ENCODE measurements at places on chromosomes 1 and 21.
A peak's percentile ranks its signal among the peaks of the same experiment; 100 is the strongest.

GRCh38 chr1:21355956-21356355, 65.7 kb upstream of the ECE1 start:
- DNase-seq, result no peak

GRCh38 chr1:39115271-39116110, 89.0 kb upstream of the MACF1 start:
- no peak for DNase-seq

DNA sequence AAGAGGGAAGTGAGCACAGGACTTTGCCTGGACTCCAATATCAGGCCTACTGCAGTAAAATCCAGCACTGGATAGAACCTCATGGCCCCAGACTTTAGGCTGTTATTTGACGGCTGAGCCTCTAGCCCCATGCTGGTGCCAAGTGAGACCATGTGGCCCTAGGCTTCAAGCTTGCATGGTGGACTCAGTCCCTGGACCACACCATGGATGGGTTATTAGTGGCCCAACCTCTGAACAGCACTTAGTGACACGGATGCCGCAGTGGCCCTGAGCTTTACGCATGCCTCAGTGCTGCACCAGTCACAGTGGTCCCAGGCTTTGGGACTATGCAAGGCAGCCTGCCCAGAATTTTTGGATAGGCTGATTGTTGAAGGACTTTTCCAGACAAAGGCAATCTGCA, 13.0 kb downstream of the IFI44L start:
- DNase-seq, result no peak

DNA sequence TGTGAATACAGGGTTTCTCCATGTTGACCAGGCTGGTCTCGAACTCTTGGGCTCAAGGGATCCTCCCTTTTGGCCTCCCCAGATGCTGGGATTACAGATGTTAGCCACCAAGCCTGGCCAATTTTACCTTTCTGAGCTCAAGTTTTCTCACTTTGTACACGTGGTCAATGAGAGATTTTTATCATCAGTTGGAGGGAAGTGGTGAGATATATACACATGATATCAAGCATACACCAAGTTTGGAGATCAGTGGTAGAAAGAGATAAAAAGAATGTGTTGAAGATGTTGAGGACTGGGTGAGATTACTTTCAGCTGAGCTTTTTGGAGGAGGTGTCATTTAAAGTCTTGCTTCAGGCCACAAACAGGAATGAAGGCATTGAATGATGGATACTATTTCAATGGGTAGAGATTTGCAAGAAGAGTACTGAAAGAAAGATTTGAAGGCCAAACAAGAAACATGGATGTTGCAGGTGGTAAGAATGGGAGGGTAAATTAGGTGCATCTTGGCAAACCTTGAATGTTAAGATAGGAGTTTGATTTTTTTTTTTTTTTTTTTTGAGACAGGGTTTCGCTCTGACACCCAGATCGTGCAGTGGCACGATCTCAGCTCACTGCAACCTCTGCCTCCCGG, 3.0 kb upstream of the SESN2 start:
- DNase-seq, result no peak

- no peak for DNase-seq
Observed at GRCh38 chr1:241947354-241947753, 10.2 kb upstream of the BECN2 start.

DNA sequence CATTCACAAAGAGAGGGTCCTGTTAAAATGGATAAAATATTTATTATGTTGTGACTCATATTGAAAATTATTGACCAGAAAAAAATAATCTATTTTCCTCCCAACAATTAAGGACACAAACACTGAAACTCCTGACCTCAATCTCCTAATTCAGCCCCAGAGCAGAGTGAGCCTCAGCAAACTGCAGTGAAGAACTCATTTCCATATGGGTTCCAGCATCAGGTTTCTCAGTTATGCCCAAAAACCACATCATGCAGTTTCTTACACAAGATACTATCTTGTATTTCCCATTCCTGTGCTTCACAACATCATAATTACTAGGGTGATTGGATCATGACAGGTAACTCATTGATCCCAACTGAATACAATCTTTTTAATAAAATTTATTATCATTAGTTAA, 15.4 kb downstream of the PYHIN1 start:
- DNase-seq, result no peak

GRCh38 chr1:119869995-119870394, 26.3 kb downstream of the ADAM30 start:
- DNase-seq, result no peak

- DNase-seq, result no peak
Observed at GRCh38 chr1:170700842-170701615, 37.1 kb downstream of the PRRX1 start.

GRCh38 chr1:231383159-231383860, 38.8 kb downstream of the EGLN1 start:
- no peak for DNase-seq

- peak; percentile 50 for DNase-seq
Observed at GRCh38 chr1:24418898-24419628, 3.5 kb downstream of the NIPAL3 start.

GRCh38 chr1:7589080-7589735, 181.9 kb upstream of the VAMP3 start:
- DNase-seq, result no peak

DNA sequence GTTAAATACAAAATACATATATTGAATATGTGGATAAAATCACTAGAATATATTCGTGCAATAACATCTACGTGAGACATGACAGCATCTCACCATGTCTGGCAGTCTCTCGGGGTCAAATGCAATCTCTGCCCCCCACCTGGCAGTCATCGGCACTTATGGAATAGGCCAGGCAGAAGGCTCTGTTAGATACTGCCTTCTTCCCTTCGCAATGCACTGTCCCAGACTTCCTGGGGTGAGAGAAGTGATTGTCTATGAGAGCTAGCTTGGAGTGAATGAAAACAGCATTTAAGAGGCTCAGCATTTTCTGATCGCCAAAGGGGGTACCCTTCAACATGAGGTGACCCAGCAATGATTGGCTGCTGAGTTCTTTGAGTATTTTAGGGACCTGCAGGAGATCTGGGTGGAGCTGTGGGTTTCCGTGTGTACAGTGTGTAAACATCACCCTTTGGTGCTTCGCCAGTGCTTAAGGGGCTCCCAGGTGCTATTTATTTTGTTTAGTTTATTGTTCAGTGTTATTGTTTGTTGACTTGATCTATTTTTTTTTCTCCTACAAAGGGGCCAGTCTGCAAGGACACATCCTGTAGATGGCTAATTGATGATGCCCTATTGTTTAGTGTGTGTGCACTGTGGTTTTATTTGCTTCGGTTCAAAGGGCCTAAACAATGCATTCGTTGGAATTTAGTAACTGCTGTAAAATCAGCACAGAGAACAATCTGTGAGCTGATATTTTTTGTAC, 10.2 kb downstream of the ERG start:
- DNase-seq, result peak; percentile 41

- peak; percentile 45 for DNase-seq
Observed at GRCh38 chr1:29835406-29835805, 599.1 kb downstream of the PTPRU start.

- DNase-seq, result no peak
Observed at GRCh38 chr1:6389971-6390370, 3.6 kb downstream of the ACOT7 start.

DNA sequence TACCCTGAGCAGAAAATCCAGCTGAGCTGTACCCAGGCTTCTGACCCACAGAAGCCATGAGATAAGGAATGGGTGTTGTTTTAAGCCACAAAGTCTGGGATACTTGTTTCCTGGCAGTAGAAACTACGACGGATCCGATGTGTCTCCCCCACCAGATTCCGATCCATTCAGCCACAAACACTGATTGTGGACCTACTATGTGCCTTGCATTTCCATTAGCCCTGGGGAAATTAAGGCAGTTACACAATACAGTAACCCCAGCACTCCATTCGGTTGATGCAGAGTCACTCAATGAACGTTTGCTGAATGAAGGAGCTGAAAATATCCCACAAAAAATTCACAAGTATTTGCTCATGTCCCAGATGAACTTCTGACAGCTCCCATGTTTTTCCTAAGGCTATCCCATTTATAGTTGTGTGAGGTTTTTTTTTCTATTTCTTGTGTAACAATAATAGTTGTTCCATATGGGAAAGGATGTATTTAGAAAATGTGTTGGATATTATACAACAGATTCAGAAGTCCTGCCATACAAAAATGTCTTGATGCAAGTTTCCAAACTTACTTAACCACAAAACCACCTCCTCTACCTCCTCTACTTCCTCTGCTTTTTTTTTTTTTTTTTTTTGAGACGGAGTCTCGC, 29.6 kb upstream of the KAZN start:
- DNase-seq, result no peak

DNA sequence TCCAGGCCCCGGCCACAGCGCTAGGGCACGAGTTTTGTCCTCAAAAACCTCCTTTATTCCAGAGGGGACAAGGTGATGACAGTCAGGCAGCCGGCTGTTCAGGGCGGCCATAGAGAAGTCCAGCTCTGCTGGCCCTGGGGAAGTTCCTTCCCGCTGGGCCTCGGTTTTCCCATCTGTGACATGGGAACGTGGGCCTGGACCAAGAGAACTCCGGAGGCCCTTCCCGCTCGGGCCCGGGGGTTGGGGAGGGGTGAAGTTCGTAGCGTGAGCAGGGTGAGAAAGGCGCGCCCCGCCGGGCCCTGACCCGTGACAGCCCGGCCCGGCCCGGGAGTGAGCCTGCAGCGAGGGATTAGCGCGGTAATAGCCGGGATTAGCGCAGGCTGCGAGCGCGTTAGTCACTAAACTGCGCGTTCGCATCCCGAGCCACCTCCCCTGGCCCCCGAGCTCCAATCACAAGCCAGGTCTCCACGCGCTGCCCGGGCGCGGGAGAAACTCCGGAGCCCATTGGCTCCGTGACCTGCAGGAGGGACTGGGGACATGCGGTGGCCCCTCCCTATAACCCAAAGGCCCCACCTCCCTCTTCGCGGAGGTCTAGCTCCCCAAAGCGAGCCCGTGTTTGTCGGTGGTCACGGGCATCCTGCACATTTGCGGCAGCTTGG, 29.8 kb upstream of the PADI2 start:
- DNase-seq, result peak; percentile 35

DNA sequence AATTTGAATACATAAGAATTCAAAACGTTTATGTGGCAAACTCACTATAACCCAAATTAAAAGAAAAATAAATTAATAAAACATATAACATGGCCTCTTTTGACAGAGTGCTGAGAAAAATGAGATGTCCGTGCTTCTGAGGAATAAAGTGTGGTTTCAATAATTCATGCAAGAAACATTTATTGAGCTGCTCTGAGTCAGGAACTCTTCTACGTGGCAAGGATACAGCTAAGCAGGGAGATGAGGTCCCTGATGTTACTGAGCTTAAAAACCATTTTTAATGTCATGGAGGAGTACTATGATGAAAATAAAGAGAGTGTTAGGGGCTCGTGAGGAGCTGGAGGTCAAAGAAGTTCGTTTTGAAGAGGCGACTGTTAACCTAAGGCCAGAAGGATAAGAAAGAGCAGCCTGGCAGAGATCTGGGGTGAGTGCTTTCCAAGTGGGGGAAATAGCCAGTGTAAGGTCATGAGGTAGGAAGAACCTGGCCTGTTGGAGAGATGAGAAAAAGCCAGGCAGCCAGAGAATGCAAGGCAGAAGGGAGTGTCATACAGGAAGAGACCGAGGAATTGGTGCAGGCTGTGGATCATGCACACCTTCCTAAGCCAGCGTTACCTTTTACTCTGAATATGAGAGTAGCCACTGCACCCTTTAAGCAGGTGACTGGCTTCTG, 182.2 kb upstream of the DUSP10 start:
- peak; percentile 22 for DNase-seq

- no peak for DNase-seq
Observed at GRCh38 chr1:241645199-241645598, 5.0 kb upstream of the CHML start.

DNA sequence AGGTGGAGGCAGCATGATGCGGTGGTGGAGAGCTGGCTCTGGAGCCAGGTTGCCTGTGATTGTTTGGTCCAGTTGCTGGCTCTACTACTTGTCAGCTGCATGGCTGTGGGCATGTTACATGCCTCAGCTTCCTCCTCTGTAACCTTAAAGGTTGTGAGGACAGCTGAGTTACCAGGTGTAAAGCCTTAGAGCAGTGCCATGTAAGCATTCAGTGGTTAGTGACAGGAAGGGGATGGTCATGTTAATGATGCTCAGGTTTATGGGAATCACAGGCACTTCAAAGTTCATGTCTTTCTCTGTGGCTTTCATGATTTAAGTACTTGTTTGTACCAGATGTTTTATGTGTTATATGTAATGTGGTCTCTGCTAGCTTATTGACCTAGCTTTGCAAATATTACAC, 32.6 kb downstream of the PTGFRN start:
- DNase-seq, result no peak

- no peak for DNase-seq
Observed at GRCh38 chr21:35825370-35826353, 234.7 kb downstream of the SETD4 start.

- no peak for DNase-seq
Observed at GRCh38 chr1:172293429-172293828, 127.1 kb upstream of the C1orf105 start.

DNA sequence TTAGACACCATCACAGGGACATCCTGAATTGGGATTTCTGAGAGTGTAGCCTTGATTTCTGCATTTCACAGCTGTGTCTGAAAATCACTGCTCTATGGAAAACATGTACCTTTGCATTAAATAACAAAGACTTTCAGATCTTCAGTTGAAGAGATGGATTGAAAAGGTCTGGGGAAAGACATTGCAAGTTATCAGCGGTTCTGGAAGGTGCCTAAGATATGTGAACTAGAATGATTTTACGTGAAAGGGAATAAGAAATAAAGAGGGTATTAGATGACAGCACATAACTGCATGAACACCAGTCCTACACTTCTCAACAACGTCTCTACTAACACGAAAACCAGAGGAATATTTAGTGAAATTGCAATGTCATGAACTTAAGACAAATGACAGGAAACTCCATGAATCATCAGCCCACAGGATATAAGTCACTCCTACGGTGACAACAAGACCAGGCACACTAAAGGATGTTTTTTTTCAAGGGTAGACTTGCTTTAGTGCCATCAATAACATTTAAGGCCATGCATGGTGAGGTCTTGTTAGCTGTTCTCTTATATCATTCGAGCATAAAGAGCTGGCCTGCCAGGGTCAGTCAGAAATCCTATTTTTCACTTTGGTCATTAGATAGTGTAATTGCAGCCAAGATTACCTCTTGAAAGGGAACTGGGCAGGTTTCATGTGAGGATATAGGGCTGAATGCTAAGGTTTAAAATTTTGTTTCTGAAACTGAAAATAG, 283.1 kb downstream of the GRIK1 start:
- peak; percentile 17 for DNase-seq

DNA sequence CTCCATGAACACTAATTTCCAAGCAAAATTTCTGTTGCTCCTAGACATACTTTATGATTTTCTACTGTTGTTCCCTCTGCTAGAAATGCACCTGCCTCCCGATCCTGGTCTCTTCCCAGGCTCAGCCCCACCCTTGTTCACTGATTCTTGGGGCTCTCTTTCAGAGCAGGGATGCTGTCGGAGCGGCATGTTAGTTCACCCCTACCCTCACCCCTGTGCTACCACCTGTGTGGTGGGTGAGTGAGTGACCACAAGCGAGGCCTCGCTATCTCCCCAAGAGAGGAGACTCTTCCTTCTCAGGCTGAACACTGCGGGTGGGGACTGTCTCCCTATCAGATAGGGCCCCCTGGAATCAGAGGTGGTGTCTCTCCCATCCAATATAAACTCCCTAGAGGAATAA, 4.9 kb upstream of the S100A8 start:
- DNase-seq, result no peak

- DNase-seq, result no peak
Observed at GRCh38 chr1:65172936-65173690, 25.1 kb downstream of the AK4 start.

- no peak for DNase-seq
Observed at GRCh38 chr1:30506291-30507015, 216.9 kb downstream of the MATN1 start.
